T-helper 2 cell (primary cell): ENCODE measurements at places on chromosomes 5 and 9.

DNA sequence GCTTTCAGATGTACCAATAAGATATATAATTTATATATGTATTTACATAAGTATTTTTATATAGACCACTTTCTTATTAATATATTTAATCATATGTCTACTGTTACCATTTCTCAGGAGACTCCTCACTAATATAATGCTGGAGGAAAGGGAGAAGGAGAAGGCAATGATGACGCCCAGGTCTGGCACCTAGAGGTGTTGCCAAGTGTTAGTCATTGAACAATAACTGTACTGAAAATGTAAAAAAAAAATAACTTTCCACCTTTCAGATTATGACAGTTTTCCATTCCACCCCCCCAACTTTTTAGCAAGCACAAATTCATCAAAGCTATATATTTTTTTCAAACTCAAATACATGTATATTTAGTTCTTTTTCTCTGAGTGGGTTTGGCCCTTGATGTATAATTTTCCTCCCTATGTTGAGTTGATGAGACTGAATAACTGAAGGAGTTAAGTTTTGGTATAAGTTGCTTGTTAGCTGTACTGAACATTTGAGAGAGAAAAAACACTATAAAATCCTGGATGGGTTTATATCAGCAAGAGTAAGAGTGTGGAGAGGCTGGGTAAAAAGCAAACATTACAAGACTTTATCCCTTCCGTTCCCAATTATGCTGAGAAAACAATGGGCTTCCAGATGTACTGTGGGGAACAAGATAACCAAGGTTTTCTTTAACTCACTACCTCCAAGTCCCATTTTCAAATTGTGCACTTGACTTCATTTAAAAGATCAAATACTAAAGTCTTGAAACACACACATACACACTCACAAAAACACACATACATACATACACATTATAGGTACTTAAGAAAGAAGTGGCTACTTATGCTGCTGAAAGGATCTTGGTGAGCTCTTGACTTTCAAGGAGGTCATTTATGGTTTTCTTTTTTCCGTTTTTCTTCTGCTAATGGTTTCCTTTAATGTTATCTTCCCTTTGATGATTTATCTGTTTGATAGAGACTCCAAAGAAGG, 142.8 kb upstream of the IFNE start:
- DNase-seq: no peak

- DNase-seq: no peak
These were observed 134.6 kb downstream of the ISL1 start for GRCh38 chr5:51517838-51518237.

DNA sequence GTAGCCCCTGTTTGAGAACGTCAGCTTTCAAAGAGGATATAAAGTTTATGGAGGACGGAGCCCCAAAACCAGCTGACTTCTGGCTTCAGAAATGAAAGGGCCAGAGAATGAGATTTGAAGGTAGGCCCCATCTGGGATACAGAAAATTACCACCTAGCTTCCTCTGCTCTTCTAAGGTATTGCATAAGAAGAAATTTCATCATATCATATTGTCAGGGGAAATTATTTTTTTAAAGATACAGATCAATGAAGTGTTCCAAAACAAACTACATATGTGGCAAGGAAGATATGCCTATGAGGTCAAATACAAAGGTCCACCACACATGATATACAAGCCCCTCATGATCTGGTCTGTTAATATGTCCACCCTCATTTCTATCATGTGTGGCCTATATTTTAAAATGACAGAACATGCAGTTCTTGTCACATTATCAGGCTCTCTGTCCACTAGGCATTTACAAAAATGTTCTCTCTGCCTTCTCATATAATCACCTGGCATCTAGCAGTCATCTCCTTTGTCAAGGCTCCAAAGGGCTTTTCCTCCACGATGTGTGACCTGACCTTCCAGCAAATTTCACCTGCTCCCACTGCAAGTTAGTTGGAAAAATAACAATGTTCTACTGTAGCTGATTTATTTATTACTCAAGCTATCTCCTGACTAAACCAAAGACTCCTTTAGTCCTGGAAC, 83.1 kb downstream of the DPYSL3 start:
- DNase-seq: no peak

GRCh38 chr5:33297760-33298216, 143.0 kb upstream of the TARS1 start:
- DNase-seq: no peak

DNA sequence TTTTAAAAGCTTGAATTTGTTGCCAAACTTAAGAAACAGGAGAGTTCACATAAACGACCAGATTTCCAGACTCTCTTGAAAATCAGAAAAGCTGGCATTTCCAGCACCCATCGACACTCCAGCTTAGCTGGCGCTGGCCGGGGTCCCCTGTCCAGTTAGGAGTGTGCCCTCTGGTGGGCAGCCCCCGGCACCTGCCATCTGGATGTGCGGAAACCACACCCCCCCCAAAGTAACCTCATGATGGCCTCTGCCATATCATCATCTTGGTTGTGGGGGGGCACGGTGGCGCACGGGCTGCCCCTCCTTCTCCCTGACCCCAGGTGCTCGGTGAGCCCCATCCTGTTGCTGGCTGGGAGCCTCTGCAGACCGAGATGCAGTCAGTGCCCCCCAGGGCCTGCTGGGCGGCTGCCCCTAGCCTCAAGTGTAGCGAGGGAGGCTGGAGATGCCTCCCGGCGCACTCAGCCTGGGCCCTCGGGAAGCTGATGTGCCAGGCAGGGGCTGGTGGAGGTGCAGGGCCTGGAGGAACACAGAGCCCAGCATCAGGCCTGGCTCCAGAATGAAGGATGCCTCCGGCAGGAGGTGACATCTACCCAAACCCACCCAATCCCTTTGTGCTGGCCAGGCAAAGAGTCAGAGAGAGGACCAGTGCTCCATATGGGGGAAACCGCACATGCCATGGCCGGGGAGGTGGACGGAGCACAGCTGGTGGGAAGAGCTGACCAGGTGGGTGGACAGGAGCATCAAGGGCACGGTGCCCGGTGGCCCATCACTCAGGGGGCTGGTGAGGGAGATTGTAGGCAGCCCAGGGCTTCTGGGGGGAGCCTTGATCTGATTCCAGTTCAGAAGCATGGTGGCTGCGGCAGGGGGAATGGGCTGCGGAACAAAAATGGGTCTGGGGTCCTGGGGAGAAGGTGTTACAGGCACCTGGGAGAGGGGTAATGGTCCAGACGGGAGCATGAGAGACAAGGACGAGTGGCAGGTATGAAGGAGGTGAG, 70.6 kb downstream of the ADAMTS2 start:
- no peak for DNase-seq

- DNase-seq: no peak
These were observed 13.7 kb upstream of the KIF4B start for GRCh38 chr5:154999865-155000264.

- DNase-seq: no peak
These were observed 64.3 kb upstream of the PCA3 start for GRCh38 chr9:76699971-76700370.

DNA sequence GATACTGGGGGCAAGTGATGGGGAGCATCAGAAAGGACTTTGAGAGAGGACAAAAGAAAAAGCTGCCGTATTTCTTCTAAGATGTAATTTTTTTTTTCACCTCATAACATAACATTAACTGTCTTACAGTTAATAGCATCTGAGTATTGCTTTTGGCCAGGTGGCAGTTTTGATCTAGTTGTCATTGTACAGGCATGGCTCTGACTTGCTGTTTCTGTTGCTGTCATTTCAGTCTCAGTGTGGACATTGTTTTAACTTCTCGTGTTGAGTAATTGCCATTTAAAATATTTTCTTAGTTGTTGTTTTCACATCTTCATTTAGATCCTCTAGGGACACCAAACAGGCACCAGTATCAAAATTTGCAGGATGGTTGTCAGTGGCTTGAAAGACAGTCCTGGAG, 12.4 kb downstream of the SMAD5 start:
- no peak for DNase-seq

GRCh38 chr5:153496835-153497234, 6.4 kb downstream of the GRIA1 start:
- no peak for DNase-seq

DNA sequence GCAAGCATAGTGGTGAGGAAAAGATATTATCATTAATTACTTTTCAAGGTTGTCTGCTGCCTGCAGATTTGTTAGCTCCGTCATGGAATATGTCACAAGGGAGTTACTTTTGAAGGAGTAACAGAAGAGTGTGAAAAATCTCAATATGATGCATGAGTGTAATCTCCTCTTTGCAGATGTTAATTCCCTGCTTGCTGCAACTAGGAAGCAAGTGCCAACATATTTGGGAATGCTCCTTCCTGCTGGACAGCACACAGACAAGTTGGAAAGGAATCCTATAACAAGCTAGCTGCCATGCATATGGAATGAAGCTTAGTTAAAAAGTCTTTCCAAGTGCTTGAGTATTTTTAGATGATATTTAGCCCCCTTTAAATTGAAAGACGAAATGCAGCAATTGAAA, 2023.6 kb upstream of the CDH6 start:
- no peak for DNase-seq

GRCh38 chr5:87383216-87383615, 29.5 kb downstream of the CCNH start:
- DNase-seq: no peak

- DNase-seq: no peak
These were observed 23.3 kb upstream of the TGFBI start for GRCh38 chr5:136005476-136005875.

DNA sequence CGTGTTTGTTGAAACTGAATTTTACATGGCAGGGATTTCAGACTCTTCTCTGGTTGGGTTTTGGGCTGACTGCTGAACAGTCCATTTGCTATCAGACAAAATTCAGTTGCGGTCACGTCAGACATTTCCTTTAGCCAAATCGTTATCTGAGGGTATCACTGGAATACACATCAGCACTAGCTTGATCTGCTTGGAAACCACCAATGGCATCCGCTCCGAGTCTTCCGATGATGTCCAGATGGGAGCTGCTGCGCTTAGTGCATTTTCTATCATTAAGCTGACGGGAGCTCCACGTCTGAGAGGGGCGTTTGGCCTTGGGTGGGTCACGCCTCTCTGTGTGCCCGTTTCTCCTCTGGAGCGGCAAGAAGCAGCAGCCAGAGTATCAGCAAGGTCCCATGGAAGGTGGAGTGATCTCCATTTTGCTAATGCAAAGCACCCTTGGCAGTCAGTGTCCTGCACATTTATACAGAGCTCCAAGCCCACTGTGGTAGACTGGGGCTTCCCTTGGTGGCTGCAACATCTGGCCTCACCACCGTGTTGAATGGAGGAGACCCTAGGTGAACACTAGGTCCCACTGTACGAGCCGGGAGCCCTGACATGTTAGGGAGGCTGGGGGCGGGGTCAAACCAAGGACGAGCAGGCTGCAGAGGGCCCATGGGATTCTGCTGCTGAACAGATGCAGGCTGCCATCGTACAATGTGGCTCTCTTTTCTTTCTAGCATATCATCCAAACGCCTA, 134.6 kb upstream of the PHYKPL start:
- DNase-seq: no peak

GRCh38 chr9:131690941-131691573, 48.8 kb downstream of the RAPGEF1 start:
- DNase-seq: no peak

DNA sequence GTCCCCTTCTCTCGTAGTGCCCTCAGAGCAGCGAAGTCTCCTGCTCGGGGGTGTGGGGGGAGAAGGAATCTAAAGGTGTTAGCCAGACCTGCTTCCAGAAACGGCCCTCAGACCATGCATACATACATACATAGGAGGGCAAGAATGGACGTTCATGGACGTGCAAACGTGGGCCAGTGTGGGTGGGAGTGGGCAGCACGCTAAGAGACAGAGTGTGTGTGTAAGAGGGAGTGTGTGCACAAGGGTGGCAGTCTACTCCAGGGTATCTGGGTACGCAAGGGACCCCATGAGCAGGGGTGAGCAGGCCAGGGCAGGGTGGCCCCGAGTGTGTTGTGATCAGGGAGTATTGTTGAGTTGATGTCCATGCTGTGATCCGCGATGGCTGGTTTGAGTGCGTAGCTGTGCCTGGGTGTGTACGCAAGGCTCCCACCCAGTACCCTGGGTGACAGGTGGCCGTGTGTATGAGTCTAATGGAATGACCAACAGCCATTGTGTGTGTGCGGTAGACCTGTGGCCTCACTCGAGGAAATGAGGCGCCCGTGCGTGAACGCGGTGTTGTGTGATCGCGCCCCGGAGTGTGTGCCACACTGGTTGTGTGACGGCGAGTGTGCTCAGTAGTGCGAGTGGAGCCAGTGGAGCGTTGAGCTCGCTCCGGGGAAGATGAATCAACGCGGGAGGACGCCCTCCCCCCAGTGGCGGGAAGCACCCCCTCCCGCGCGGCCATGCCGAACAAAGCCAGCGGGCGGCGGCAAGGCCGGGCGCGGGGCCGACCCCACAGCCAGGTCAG, 826 bp downstream of the GPRIN1 start:
- DNase-seq: no peak

GRCh38 chr5:142701673-142702311, 15.9 kb upstream of the FGF1 start:
- no peak for DNase-seq

DNA sequence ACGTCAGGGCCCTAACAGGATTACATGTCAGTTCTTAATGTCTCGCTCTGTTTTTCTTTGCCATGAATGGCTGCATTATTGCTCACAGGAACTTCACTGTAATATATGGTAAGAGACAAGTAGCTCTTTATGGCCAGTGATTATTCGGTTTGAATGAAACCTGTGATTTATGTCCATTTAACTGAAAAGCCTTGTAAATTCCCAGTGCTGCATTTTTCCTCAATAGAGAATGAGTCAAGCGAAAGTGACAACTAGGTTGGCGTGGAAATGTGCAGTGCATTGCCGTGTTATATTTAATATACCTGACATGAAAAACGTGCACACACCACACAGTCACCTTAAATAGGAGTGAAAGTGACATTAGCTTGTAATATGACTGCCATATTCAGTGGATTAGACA, 163.1 kb downstream of the PBX3 start:
- DNase-seq: no peak

DNA sequence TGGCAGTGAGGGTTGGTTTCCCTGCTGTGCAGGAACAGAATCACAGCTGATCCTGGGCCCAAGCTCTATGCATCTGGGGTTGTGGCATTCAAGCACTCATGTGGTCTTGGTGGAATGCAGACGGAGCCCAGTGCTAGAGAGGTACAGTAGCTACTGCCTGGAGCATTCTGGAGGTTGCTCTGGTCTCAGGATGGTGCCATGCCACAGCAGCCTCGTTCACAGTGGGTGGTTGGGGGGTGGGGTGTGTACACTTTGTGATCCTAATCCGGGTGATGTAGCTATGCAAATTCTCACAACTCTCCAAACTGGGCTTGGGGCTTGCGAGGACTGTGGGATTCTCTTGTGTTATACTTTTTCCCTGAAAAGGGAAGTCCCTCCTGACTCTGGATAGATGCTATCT, 45.2 kb downstream of the FGD3 start:
- DNase-seq: no peak

GRCh38 chr5:75373862-75374261, 36.8 kb downstream of the HMGCR start:
- DNase-seq: no peak

DNA sequence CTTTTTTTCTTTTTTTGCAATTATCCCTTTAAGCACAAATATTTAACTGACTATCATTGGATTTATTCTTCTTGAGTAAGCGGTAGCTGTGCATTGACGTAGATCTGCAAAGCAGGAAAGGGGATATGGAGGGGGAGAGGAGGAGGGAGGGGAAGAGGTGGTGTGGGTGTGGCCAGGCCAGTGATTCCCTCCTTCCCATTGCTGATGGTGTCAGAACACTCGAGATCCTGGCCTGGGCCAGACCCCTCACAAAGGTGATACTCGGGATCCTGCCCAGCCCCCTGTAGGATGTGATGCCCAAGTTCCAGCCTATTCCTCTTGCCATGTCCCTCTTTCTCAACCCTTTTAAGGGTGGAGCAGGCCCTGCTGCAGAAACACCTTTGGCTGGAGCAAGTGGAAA, 9.9 kb downstream of the SLC36A3 start:
- DNase-seq: no peak
